ENCODE measurements at places on chromosomes 3 and 15.

DNA sequence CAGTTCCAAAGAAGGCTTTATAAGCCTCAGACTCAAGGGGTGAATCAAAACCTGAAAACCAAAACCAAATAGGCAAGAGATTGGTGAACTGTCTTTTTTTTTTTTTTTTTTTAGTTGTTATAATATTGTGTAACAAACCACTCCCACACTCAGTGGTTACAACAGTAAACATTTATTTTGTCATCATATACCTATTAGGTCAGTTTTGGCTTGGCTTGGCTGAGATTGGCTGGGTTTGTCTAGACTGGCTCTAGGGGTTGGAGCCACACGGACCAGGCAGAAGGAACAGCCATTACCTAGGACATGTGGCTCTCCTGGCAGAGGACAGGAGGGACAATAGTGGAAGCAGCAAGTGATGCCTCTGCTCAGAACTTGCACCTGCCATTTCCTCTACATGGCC is 26.4 kb upstream of the RYR3 start:
- DNase-seq, result no peak

- DNase-seq, result peak; percentile 82
Observed at GRCh38 chr3:183697610-183698317, at the start of gene YEATS2. YEATS2 (plus strand) TSS chr3:183697797; CDS start chr3:183715163, 17,366 bp downstream.

GRCh38 chr3:155391104-155391503 is 97.6 kb upstream of the STRIT1 start:
- no peak for DNase-seq

DNA sequence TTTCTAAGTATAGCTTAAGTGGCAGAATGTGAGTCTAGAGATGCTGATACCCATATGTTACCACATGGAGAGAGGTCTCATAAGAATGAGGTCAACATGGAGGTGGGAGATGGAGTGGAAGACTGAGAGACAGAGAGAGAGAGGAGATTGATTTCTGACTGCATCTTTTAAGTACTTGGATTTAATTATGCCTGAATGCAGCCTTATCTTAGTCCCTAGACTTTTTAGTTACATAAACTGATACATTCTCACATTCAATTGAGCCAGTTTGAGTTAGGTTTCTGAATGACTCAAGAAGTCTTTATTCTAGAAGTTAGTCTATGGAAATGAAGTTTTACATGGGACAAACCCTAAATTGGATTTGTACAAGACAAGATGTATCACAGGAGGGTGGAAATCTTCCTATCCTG is 58.5 kb upstream of the TNFSF10 start:
- DNase-seq, result no peak

DNA sequence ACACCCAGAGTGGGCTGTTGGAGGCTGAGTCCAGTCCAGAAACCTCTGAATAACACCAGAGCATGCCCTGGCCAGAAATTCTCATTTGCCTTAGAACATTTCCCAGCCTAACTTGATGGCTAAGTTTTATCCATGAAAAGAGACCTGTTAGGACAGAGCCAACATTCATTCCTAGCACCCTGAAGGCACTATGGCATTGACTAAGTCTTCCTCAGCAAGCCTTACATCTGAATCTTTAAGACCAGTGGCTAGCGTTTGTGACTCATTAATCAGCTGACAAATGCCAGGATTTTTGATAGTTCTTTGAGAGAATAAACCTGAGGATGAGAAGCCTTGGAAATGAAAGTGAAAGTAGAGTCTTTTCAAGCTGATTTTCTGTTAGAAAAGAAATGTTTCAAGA is 1087.1 kb upstream of the ALCAM start:
- no peak for DNase-seq
